ENCODE measurements at places on chromosomes 1 and 21.

DNA sequence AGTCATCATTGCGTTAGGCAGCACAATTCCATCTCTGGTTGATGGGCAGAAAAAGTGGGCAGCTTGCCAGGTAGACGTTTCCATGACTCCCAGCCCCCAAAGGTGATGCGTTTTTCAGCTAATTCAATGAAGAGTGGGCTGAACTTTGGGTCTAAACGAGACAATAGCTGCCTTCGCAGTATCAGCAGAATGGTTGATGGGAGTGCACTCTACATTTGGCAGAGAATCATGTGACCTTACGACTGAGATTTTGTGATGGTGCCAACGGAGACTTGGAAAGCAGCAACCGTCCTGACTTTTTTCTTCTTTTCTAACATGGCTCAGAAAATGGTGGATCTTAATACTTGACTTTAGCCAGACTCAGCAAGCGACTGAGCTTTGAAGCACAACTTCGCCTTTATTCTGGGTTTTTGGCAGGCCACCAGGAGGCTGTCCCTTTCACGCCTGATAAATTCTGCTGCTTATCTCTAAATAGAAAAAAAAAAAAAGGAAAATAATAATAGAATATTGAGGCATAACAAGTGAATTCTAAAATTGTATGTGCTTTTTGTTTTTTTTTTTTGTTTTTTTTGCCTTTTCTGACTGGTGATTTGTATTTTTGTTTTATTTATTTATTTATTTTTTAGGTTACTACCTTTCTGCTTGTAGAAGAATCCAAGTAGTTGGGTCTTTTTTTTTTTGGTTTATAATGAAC, 804.8 kb downstream of the USP25 start:
- DNase-seq: no peak

GRCh38 chr1:63413394-63413793, 46.0 kb downstream of the ALG6 start:
- DNase-seq: no peak

DNA sequence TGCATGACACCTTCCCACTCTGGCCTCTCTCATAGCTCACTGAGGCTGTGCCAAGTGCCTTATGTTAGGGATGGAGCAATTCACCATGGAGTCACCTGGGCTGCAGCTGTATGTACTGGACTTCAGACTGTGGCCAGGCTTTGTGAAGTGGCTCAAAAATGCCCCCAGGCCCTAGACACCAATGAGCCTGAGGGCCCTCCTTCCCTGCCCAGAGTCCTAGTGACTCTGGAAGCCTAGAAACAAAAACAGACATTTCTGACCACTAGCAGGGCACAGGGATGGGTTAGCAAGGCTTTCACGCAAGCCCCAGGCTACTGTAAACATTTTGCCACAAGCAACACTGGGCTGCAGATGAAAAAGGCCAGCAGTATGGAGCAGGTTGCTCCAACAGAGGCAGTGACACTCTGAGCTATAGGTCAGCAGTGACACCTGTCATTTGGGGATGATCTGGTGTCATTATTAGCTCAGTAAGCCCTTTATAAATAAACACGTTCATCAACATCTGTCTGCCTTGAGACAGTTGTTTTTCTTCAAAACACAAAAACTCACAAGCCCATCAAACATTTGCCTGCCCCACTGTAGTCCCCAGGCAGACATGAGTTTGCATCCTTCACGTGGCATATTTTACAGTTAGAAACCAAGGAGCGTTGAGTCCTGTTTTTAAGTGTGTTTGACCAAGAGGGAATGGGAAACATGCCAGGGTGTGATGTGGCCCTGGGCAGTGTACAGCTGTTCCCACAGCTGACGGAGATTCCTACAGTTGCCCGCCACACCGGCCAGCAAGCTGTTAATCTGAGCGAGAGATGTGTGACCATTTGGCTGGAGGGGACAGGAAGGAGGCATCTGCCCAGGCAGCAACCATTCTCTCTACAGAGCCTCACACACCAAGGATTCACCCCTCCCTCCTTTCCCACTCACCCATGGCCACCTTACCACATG, 66.8 kb downstream of the KCNN3 start:
- no peak for DNase-seq

DNA sequence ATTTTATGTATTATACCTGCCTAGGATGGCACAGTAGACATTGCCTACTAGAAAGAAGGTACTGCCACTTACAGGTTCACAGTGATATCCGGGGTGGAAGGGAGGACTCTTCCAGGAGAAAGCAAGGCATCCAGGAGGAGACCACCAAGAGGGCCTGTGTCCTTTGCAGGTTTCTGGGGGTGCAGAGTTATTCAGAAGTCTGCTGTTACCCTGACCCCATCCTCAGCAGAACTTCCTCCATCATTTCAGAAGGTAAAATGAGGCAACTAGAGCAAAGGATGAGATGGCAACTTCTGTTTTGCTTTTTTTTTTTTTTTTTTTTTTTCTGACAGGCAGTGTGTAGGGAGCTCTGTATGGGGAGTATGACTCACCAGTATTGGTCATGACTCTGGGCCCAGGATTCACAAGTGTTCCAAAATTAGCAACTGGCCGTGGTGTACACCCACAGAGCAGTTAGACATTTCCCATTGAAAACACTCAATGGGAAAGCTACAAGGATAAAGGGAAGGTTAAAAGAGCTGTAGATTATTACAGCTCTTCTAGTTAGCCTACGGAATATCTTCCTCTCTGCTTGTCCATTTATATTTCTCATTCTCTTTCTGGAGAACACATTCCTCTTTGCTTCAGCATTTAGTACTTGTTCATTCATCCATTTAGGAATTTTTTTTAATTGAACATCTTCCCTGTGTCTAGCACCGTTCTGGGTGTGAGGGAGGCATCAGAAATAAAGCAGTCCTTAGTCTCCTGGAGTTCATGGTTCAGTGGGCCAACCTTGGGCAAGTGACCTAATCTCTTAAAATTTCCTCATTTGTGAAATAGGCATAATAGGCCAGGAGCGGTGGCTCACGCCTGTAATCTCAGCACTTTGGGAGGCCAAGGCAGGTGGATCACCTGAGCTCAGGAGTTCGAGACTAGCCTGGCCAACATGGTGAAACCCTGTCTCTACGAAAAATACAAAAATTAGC, 50.5 kb upstream of the PPP2R5A start:
- DNase-seq: no peak

DNA sequence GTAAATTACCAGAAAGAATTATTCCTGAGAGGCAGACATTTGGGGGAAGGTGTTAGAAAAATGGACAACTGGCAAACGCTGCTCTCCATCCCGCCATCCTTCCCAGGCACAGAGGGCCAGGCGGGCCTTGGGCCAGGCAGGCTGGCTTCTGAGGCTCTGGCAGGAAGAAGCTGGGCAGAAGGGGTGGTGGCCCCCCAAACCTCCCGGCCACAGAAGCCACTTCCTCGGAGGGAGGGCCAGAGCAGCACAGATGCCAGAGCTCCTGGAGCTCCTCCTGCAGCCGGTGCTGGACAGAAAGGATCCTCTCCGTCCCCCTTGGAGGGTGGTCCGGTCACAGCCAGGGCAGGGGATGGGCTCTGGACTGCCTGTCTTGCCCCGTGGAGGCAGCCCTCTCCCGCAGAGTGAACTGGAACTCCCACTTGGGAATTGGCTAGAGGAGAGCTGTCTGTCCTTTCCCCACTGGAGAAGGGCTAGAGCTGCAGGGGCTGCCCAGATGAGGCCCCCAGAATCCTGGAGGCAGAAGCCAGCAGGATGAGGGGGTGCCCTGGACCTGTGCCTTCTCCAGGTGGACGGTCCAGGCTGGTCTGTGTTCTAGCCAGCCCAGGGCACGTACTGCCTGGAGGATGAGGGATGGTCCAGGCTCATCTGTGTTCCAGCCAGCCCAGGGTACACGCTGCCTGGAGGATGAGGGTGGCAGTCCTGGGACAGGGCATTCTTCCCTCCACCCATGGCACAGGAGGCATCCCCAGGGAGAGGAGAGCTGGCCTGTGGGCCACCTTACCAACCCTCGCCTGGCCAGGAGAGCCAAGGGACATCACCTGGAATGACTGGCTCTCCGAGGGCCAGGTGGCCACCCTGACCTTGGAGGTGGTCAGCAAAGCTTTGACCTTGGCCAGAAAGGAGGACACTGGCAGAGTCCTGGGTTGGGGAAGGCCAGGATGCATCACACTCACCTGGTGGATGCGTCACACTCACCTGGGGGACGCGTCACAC, 47.4 kb upstream of the ACTRT2 start:
- DNase-seq: no peak

DNA sequence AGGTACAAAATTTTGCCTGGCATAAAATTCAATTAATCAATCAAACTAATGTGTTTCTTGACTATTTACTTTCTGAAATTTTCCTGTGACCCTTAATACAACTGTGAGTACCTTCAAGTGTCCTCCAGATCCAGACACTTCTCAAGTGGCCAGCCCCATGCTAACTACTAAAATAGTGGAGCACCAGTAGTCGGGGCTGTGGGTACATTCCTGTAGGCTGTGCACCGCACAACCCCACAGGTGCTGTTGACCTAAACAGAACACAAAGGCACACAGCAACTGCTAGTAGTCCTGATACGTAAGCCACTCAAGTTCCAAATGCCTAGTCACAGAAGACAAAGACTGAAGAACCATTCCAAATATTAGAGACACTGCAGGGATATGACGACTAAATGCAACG, 36.6 kb downstream of the TMEM50B start:
- no peak for DNase-seq

- no peak for DNase-seq
Measured at GRCh38 chr1:201861448-201861847, 27.2 kb upstream of the SHISA4 start.

- no peak for DNase-seq
Measured at GRCh38 chr1:155126556-155127104, 1.0 kb upstream of the EFNA1 start.

- no peak for DNase-seq
Measured at GRCh38 chr21:43734928-43735229, 15.9 kb downstream of the PDXK start.

DNA sequence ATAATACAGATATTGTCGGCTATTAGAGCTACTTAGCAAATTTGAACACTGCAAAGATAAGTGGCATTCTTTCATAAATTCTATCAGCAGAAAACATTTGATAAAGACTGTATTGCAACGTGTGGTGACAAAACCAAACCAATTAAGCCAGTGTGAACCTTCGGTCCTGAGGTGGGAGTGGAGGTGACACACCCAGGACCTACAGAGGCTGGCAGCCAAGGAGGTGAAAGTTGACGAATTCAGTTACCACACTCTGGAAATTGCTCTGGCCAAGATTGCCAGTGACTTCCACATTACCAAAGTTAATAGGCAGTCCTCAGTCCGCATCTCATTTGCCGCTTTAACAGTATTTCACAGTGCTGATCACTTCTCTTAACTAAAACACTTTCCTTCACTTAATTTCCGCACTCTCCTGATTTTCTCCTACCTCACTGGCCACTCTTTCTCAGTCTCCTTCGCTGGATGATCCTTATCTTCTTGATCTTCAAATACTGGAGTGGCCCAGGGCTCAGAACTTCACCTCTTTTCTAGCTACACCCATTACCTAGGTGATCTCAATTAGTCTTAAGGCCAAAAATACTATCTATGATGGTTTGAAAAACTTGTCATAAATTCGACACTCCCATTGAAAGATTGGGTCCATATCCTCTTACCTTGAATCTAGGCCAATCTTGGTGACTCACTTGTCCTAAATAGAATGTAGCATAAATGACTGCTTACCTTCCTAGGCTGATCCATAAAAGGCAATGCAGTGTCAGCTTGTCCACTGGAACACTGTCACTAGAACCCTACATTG, 5.1 kb upstream of the CDC42BPA start:
- no peak for DNase-seq

DNA sequence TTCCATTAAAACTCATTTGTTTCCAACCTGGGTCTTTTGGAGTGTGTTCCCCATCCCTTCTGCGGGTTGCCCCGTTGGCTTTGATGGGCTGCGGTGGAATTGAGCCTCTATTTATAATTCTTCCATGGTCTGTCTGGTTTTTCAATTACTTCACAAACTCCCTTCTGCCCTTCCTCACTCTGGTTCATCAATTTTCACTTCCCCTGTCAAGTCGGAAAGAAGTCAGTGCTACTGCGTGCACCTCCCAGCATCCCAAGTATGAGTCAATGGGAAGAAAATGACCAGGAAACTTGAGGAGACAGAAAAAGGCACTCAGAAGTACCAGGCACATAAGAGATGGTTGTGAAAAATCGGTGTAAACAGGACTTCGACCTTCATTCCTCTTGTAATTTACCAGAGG, 126.2 kb downstream of the KAZN start:
- no peak for DNase-seq

DNA sequence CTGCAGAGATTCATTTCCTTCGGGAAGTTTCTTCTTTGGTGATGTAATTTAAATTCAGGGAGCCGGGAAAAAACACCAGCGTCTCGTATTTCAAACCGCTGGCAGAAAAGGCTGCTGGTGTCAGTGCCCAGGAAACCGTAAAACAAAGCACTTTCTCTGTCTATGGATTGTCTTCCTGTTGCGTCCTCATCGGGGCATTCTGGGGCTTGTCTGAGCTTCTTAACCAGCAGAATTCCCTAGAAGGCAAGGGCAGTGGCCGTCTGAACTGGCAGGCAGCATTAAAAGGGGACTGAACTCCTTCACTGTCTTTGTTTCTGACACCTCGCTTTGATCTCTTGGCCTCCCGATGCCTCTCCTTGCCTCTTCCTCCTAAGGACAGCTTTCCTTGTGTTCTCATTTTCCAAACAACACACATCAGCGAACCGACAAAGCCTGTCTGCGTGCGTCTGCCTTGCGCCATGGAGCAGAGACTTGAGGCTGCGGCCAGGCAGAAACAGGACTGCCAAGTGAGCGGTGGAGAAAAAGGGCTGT, 391.6 kb upstream of the VAMP3 start:
- DNase-seq: no peak

All from activated CD8-positive, alpha-beta memory T cell treated with anti-CD3 and anti-CD28 coated beads for 48 hours (primary cell).